ENCODE measurements at places on chromosomes 5 and 9. TPM values are rescaled to one million over a fixed set of nuclear protein-coding genes. Genes with fewer than 3 reads are reported as not detected.

The C1QTNF2 gene
- total RNA-seq: 0.08 TPM

The MRPL50 gene
- 12.5 TPM for total RNA-seq

The TNPO1 gene
- 117 TPM for total RNA-seq

The TAF1L gene
- not detected for total RNA-seq

The MEGF10 gene
- total RNA-seq: not detected

The BRD3 gene
- 18.8 TPM for total RNA-seq

The CDX1 gene
- total RNA-seq: not detected

The IL7R gene
- 0.46 TPM for total RNA-seq

The GABRA6 gene
- total RNA-seq: not detected

The IL5 gene
- total RNA-seq: not detected

The PCDHGB2 gene
- total RNA-seq: 0.11 TPM

The NMUR2 gene
- total RNA-seq: 0.09 TPM

The SLC2A6 gene
- 21.4 TPM for total RNA-seq

The LIX1 gene
- not detected for total RNA-seq

The SAPCD2 gene
- total RNA-seq: 23.9 TPM

The PTBP3 gene
- 31.2 TPM for total RNA-seq

The CDH9 gene
- total RNA-seq: not detected

The FBXL17 gene
- 7.5 TPM for total RNA-seq

The PCDHGA5 gene
- total RNA-seq: 0.14 TPM

The DOK3 gene
- total RNA-seq: 2.8 TPM

The N4BP3 gene
- 1.1 TPM for total RNA-seq

The MARCOL gene
- total RNA-seq: not detected

The LVRN gene
- total RNA-seq: 0.08 TPM

The TRPM3 gene
- total RNA-seq: not detected

The ANKS6 gene
- total RNA-seq: 12.7 TPM

The SPATA31C1 gene
- total RNA-seq: not detected

The IL31RA gene
- 1.3 TPM for total RNA-seq

The UNC13B gene
- total RNA-seq: 10.7 TPM

Measured in A549 treated with Mapracorat at 1 μM for 4 hours (cell line).